Neural progenitor cell (in vitro differentiated cells): ENCODE measurements at places on chromosomes 5 and 9. TPM values are rescaled to one million over a fixed set of nuclear protein-coding genes. Genes with fewer than 3 reads are reported as not detected.

Gene TMEM232
- total RNA-seq, result 2.0 and 5.2 TPM in 2 replicates

Gene SLC6A7
- not detected in 2 replicates for total RNA-seq

Gene LCN6
- not detected in 2 replicates for total RNA-seq

Gene ENTPD2
- not detected in 2 replicates for total RNA-seq

Gene C1QTNF3
- 4.8 and 6.4 TPM in 2 replicates for total RNA-seq

Gene NEUROG1
- total RNA-seq, result not detected in 2 replicates

GRCh38 chr5:12934722-12935121 is 1009.8 kb downstream of the DNAH5 start:
- H3K36me3 ChIP-seq, result no peaks in the 10 kb centered on the region
- no peak overlapping the region for H3K4me3 ChIP-seq
- DNase-seq, result no peak
- H3K27me3 ChIP-seq, result no peaks in the 10 kb centered on the region
- no peak overlapping the region for H3K27ac ChIP-seq
- no peaks in the 10 kb centered on the region for H3K4me1 ChIP-seq

DNA sequence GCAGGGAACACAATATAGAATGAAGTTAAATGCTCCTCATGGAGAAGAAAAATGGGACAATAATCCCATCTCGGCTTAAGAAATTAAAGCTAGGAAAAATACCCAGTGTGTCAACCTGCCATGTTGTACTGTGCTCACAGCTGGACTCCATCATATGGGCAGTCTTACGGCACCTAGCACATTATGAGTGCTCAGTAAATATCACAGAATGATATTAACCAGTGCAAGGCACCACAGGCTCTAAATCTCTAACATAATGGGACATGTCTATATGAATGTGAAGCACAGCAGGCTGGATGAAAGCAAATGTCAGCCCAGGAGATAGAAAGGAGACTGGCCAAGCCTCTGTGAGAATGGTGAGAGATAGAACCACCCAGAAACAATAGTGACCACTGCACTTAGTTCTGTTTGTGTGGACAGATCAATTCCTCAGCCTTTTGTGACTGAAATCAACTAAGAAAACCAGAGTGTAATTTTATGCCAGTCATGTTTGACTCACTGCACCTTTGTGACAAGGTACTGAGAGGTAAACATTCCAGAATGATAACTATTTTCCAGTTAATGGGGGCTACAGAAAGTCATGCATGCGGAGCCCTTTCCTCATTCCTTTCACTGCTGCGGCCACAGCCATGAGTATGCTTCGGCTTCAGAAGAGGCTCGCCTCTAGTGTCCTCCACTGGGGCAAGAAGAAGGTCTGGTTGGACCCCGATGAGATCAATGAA is 140.4 kb upstream of the CDH6 start:
- DNase-seq, result no peak
- H3K4me1 ChIP-seq, result peaks cover 35% of the 10 kb centered on the region
- H3K4me3 ChIP-seq, result no peak overlapping the region
- no peaks in the 10 kb centered on the region for H3K36me3 ChIP-seq
- no peak overlapping the region for H3K27ac ChIP-seq

DNA sequence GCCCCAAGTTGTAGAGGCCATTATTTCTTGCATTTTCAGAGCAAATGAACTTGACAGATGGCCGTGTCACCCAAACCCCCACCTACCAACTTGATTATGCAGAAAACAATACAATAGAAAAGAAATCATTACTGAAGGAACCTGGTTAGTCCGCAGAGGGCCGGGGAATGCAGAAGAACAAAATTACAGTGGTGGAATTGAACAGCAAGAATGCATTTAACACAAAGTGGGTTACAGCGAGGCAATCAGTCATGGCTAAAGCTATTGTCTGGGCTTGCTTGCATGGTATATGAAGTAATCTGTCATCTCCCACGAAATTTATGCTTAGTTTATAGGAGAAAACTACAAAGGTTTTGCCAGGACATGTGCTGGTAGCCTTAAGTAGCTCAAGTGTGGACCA is 238.3 kb upstream of the IRX1 start:
- no peaks in the 10 kb centered on the region for H3K4me1 ChIP-seq
- no peak overlapping the region for H3K4me3 ChIP-seq
- H3K36me3 ChIP-seq, result no peaks in the 10 kb centered on the region

DNA sequence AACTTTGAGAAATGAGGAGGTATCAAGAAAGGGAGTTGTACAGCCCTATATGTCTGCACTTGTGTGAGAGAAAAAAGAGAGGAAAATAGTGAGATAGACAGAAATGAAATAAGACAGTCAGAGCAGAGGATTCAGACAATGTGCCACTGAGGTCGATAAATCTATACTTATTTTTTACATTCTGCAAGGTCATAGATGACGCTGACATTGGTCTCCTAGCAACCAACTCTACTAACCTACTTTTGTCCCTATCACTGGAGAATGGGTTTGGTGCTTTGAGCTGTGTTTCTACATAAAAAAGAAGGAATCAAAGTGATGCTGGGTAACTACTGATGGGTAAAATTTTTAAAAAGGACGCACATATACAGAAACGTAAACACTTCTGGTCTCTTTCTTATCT is 573.3 kb upstream of the RORB start:
- no peak overlapping the region for H3K4me3 ChIP-seq
- H3K4me1 ChIP-seq, result peaks cover 20% of the 10 kb centered on the region
- H3K36me3 ChIP-seq, result no peaks in the 10 kb centered on the region

DNA sequence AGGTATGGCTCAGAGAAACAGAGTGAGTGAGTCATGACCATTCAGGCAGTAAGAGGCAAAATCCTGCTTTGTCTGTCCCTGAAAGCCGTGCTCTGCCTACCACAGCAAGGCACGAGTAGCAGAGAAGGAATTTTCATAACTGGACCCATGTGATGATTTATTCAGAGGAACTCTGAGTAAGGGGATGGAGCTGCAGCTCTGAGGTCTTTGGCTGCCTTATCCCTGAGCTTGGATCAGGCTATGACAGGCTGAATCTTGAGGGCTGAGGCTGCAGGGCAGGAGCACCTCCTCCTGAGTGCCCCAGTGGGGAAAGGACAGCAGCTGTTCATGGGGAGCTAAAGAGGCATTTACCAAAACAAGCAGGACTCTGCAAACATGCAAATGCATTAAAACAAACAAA is 183.4 kb downstream of the PAPPA start:
- H3K4me3 ChIP-seq, result no peak overlapping the region
- H3K27me3 ChIP-seq, result peaks cover 71% of the 10 kb centered on the region
- DNase-seq, result no peak
- no peaks in the 10 kb centered on the region for H3K36me3 ChIP-seq
- H3K4me1 ChIP-seq, result peaks cover 44% of the 10 kb centered on the region

DNA sequence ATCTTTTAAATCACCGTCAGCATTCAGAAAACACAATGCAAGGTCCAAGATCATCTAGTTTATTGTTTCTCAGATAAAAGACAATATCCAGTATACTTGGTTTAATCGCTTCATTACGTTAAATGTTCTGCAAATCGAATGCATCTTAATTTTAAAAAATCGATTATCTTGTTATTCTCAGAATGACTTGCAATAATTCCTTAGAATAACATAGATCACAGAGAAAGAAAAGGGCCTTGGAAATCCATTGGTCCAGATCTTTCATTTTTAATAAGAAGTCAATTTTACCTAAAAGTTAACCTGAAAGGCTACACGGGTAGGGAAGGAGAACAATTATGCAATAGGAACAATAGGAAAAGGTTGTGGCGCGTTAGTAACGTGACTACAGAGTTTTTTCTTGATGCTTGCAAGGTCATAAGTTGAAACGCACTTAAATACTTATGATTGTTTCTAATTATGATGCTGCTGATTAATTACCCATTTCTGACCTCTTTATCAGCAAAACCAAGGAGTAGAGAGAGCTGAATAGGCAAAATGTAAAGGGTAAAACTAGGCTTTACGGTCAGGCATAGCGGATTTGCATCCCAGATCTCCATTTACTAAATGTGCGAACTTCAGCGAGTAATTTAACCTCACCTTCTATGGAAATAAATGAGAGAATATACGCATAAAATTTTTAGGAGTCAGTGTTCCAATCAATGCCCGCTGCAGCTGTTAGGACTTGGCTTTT is 769 bp upstream of the LYRM7 start:
- peak overlapping the region; percentile 88 for H3K4me3 ChIP-seq
- no peak overlapping the region for H3K27ac ChIP-seq
- no peaks in the 10 kb centered on the region for H3K36me3 ChIP-seq
- peaks cover 10% of the 10 kb centered on the region for H3K4me1 ChIP-seq
- DNase-seq, result no peak

- DNase-seq, result peak; percentile 40
- H3K27me3 ChIP-seq, result peaks cover 46% of the 10 kb centered on the region
- H3K27ac ChIP-seq, result no peak overlapping the region
- H3K4me1 ChIP-seq, result no peaks in the 10 kb centered on the region
Measured at GRCh38 chr5:7396713-7397454, 946 bp downstream of the ADCY2 start.

- no peaks in the 10 kb centered on the region for H3K36me3 ChIP-seq
- no peaks in the 10 kb centered on the region for H3K4me1 ChIP-seq
- no peak overlapping the region for H3K4me3 ChIP-seq
- no peaks in the 10 kb centered on the region for H3K27me3 ChIP-seq
Measured at GRCh38 chr9:89812556-89813181, 207.9 kb downstream of the GADD45G start.

GRCh38 chr9:1404940-1405339 is 354.8 kb downstream of the DMRT2 start:
- no peak for DNase-seq
- no peak overlapping the region for H3K27ac ChIP-seq
- H3K36me3 ChIP-seq, result no peaks in the 10 kb centered on the region
- H3K4me1 ChIP-seq, result no peaks in the 10 kb centered on the region
- no peak overlapping the region for H3K4me3 ChIP-seq

DNA sequence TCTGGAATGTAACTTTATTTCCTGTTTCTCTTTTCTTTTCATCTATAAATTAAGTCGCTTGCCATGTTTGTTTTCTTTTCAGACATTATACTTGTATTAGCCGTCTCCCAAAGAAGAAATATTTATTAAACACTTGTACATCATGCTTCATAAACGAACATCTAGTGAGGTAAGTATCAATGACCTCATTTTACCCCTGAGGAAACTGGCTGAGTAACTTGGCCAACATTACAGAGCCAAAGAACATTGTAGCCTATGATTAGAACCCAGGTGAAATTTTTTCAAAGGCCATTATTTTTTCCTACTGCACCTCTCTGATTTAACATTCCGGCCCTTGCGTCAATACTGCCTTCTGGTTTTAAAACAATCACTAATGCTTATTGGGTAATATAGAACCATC is 4.2 kb downstream of the FREM1 start:
- H3K27me3 ChIP-seq, result peaks cover 22% of the 10 kb centered on the region
- H3K27ac ChIP-seq, result no peak overlapping the region
- no peaks in the 10 kb centered on the region for H3K36me3 ChIP-seq
- H3K4me1 ChIP-seq, result peaks cover 40% of the 10 kb centered on the region

DNA sequence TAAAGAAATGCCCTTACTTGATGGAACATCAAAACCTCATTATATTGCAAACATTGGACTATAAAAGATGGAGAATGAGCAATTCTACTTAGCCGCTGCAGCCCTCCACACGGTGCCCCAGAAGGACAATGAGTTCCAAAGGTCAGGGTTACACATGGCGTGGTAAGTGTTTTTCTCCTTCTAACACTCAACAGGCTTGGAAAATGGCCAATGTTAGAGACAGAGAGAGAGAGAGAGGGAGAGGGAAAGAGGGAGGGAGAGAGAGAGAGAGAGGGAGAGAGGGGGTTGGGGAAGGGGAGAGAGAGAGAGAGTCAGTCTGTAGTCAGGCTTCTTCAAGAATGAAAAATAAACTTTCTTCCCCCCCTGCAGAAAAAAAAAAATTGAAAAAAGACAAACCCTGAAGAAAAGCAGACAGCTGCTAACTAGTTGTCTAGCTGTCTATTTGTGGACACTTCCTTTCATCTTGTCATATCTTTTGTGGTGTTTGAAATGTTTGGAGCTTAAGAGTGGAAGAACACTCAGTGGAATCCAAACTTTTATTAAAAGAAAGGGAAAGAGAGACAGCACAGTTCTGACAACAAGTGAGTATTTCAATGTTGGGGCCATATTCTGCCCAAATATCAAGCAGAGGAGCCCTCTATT is 324.8 kb downstream of the TMEM38B start:
- no peaks in the 10 kb centered on the region for H3K36me3 ChIP-seq
- H3K27me3 ChIP-seq, result no peaks in the 10 kb centered on the region
- peak overlapping the region; percentile 0 for H3K4me3 ChIP-seq
- peak overlapping the region; percentile 86 for H3K27ac ChIP-seq
- DNase-seq, result no peak
- H3K4me1 ChIP-seq, result peaks cover 31% of the 10 kb centered on the region

DNA sequence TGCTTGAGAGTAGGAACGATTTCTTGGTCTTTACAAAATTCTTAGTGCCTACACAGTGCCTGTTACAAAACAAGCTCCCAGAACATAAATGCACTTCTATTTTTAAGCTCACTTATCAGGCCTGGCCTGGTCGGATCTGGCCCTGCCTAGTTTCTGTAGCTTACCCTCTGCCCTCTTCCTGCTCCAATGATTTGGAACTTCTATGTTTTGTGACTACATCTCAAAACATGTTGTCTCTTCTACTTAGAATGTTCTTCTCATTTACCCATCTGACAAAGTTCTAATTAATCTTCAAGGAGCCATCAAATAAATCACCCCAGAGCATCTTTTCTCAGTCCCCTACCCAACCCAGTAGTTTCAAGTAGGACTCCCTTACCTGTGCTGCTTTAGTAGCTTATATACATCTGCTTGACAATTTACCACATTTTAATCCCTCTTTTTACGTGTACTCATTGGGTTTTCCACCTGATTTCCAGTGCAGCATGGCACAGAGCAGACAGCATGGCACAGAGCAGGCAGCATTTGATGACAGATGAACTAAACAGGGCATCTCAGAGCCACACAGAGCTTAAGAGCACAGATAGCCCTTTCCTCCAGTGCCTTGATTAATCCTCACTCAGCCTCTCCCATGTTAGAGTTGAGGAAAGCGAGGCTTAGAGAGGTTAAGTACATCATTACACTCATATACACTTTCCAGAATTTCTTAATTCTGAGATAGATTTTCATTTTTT is 171.9 kb downstream of the MAPKAP1 start:
- peaks cover 11% of the 10 kb centered on the region for H3K4me1 ChIP-seq
- no peak overlapping the region for H3K4me3 ChIP-seq
- DNase-seq, result no peak
- no peaks in the 10 kb centered on the region for H3K36me3 ChIP-seq
- no peaks in the 10 kb centered on the region for H3K27me3 ChIP-seq

GRCh38 chr5:138082033-138082432 is 1.8 kb upstream of the WNT8A start:
- no peaks in the 10 kb centered on the region for H3K27me3 ChIP-seq
- no peak for DNase-seq
- H3K4me3 ChIP-seq, result no peak overlapping the region

DNA sequence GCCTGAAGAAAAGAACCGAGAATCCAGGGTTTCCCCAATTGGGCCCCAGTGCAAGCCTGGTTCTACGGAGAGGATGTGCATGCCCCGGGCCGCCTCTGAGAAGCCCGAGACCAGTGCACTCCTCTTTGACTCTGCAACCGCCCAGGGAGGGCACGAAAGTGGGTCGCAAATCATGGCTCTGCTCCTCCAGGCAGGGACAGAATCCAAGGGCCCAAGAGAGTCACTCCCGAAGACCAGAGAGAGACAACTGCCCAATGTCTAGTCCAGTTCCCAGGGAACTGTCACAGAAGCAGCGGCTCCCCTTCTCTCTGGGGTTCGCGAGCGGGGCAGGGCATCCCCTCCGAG is 107.8 kb downstream of the PSD2 start:
- H3K4me3 ChIP-seq, result peak overlapping the region; percentile 54
- H3K27me3 ChIP-seq, result peaks cover 100% of the 10 kb centered on the region
- peaks cover 20% of the 10 kb centered on the region for H3K4me1 ChIP-seq
- H3K27ac ChIP-seq, result no peak overlapping the region
- no peaks in the 10 kb centered on the region for H3K36me3 ChIP-seq
